Dermis microvascular lymphatic vessel endothelial cell (primary cell): ENCODE measurements at places on chromosomes 13 and 19. TPM values are rescaled to one million over a fixed set of nuclear protein-coding genes. Genes with fewer than 3 reads are reported as not detected.

Gene RFXAP
- total RNA-seq: 0.64 and 1.3 TPM in 2 replicates

Gene FXYD5
- total RNA-seq: 17.1 and 22.4 TPM in 2 replicates

Gene ACP7
- total RNA-seq: not detected in 2 replicates

Gene PNMA8C
- total RNA-seq: not detected in 2 replicates

Gene SLC15A1
- not detected in 2 replicates for total RNA-seq

Gene SRRM5
- under 0.01 TPM in 1 of 2 replicates, not detected in the other for total RNA-seq

Gene TEX26
- total RNA-seq: not detected in 2 replicates

Gene FAM83E
- total RNA-seq: 0.25 and 0.26 TPM in 2 replicates

Gene PDCD2L
- 11.6 and 12.8 TPM in 2 replicates for total RNA-seq

Gene CYP4F12
- total RNA-seq: not detected in 2 replicates

Gene DIAPH3
- 5.4 and 8.7 TPM in 2 replicates for total RNA-seq

Gene SIGLEC8
- total RNA-seq: not detected in 2 replicates

Gene SHISA7
- total RNA-seq: not detected in 2 replicates

Gene IGSF23
- total RNA-seq: 0.13 TPM in 2 replicates

Gene KLK12
- not detected in 2 replicates for total RNA-seq

Gene LYPD5
- total RNA-seq: 0.13 and 0.39 TPM in 2 replicates

Gene SLAIN1
- total RNA-seq: 5.1 and 8.0 TPM in 2 replicates

Gene SERTAD1
- total RNA-seq: 17.3 and 25.8 TPM in 2 replicates

Gene TJP3
- total RNA-seq: under 0.01 TPM in 2 replicates

Gene CKM
- 0.13 TPM in 1 of 2 replicates, not detected in the other for total RNA-seq

Gene MYO16
- total RNA-seq: not detected in 2 replicates

Gene TUBB4A
- total RNA-seq: not detected in 2 replicates

Gene UBXN6
- 81.3 and 101 TPM in 2 replicates for total RNA-seq

Gene SYCN
- total RNA-seq: not detected in 2 replicates

Gene CHST8
- total RNA-seq: under 0.01 TPM in 2 replicates

Gene ZNF558
- 0.90 and 4.8 TPM in 2 replicates for total RNA-seq

Gene KISS1R
- under 0.01 TPM in 1 of 2 replicates, not detected in the other for total RNA-seq

Gene BCAM
- total RNA-seq: 14.9 and 40.6 TPM in 2 replicates

Gene OLFM2
- 0.39 and 1.1 TPM in 2 replicates for total RNA-seq

Gene GAS6
- 58.0 and 126 TPM in 2 replicates for total RNA-seq

Gene RAX2
- not detected in 2 replicates for total RNA-seq

Gene CASP14
- not detected in 2 replicates for total RNA-seq

Gene ZFP36
- total RNA-seq: 0.64 and 1.8 TPM in 2 replicates

Gene ZNF565
- total RNA-seq: 2.2 and 3.3 TPM in 2 replicates

Gene SULT2A1
- not detected in 2 replicates for total RNA-seq

Gene SELENOV
- not detected in 2 replicates for total RNA-seq

Gene LGALS7
- total RNA-seq: not detected in 2 replicates

Gene CYP2B6
- total RNA-seq: not detected in 2 replicates

Gene SHISA2
- total RNA-seq: 1.8 and 4.0 TPM in 2 replicates

Gene UQCRFS1
- 30.2 and 33.1 TPM in 2 replicates for total RNA-seq

Gene ZNF562
- 18.4 and 20.5 TPM in 2 replicates for total RNA-seq

Gene WDR62
- 1.8 and 2.7 TPM in 2 replicates for total RNA-seq

Gene LRRC25
- total RNA-seq: not detected in 2 replicates

Gene PRR22
- 0.39 and 0.51 TPM in 2 replicates for total RNA-seq

Gene ZNF497
- 0.51 and 0.89 TPM in 2 replicates for total RNA-seq

Gene PSPC1
- total RNA-seq: 50.7 and 58.8 TPM in 2 replicates

Gene KCNRG
- total RNA-seq: 5.8 and 6.7 TPM in 2 replicates
